ENCODE measurements at places on chromosomes 7 and 10. TPM values are rescaled to one million over a fixed set of nuclear protein-coding genes. Genes with fewer than 3 reads are reported as not detected.
A peak's percentile ranks its signal among the peaks of the same experiment; 100 is the strongest.

DNA sequence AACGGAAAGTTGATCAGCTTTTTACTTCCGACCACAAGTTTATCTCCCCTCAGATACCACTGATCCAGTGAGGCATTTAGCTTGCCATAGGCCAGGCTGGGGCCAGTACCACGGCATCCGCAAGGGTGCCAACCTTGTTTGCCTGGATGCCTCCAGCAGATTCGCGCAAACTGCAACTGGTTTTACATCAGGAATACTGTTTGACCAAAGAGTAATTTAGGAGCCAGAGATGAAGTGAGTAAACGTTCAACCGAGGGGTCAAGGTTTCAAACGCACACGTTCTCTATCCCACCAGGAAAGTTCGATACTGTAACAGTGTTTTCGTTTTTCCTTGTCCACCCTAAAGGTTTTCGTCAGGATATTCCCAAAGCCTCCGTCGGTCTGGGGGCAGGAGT, 266 bp upstream of the MDFIC start:
- peak; percentile 63 for DNase-seq

DNA sequence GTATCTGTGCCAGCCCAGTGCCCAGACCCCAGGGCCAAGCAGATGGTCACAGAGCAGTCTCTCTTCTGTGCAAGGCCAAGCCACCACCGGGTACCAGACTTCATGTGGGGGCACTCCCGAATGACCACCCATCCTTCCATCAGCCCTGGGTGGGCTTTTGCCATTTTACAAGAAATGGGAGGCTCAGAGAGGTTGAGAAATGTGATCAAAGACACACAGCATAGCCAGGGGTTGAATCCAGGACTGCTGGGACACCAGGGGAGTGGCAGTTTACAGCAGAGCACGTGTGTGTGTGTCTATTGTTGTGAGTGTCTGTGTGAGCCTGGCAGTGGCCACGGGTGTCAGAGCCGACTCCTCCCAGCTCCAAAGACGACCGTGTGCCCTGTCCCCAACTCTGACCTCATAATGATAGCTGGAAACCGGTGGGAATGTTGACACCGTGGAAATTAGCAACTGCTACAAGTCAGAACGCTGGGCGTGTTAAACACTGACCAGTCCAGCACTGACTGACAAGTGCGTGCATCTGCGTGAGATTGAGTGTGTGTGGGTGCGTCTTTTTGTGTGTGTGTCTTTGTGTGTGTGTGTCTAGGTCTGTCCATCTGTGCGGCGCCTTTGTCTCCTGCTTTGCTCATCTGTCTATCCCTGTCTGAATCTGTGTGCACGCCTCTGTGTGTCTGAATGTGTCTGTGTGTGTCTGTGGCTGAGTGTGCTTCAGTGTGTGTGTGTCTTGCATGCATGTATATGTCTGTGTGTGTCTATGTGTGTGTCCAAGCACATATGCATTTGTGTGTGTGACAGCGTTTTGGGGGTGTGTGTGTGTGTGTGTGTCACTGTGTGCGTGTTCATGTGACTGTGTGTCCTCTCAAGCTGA, 17.2 kb upstream of the SLC29A4 start:
- DNase-seq, result no peak

DNA sequence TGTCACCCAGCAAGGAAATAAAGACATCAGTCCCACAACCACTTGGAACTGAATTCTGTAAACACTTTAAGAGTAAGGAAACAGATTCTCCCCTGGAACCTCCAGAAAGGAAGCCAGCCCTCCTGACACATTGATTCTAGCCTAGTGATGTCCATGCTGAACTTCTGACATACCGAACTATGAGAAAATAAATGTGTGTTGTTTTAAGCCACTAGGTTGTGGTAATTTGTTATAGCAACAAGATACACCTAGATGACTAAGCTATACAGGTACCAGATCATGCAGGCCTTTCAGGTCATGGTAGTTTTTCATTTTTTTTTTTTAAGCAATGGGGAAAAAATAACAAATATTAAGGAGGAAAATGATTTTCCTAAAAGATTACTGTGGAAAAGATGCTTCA, 37.6 kb upstream of the LRRTM3 start:
- DNase-seq, result no peak

- no peak for DNase-seq
Measured at GRCh38 chr7:113582471-113582870, 336.3 kb downstream of the PPP1R3A start.

- peak; percentile 80 for DNase-seq
Measured at GRCh38 chr7:117993377-117994003, 120.2 kb upstream of the CTTNBP2 start.

GRCh38 chr7:46291050-46291438, 370.0 kb upstream of the IGFBP3 start:
- DNase-seq, result peak; percentile 45

GRCh38 chr10:11106621-11107374, 89.1 kb downstream of the CELF2 start:
- no peak for DNase-seq

DNA sequence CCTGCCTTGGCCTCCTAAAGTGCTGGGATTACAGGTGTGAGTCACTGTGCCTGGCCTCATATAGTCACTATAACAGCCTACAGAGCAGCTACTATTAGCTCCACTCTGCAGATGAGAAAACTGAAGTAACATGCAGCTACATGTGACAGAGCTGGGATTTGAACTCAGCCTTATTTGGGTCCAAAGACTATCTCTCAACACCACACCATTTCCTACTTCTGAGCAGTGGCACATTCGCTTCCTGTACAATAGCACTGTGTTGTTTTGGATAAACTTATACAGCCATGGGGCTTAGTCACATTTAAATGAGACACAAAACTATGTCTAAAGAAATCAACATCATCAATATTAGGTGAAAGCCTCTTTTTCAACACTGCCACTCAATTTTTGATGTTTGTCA, 69.8 kb upstream of the DNAJB12 start:
- no peak for DNase-seq

DNA sequence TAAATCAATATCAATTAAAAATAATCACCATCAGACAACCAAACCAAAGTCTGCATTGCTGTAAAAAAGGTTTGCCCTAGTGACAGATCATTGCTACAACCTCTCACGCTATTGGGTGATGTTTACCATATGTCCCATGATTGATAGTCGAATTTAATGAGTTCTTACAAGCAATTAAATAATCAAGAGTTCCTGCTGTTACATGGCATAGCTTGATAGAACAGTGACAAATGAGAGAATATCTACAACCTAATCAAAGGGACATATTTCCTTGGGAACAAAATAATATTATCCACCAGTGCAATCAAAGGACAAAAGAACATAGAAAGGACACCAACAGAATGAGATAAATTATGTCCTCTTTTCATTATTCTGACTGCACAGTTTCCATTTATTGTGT, 387.4 kb downstream of the ETV1 start:
- DNase-seq, result no peak

GRCh38 chr10:89273680-89274079, 22.1 kb upstream of the LIPA start:
- DNase-seq, result no peak

DNA sequence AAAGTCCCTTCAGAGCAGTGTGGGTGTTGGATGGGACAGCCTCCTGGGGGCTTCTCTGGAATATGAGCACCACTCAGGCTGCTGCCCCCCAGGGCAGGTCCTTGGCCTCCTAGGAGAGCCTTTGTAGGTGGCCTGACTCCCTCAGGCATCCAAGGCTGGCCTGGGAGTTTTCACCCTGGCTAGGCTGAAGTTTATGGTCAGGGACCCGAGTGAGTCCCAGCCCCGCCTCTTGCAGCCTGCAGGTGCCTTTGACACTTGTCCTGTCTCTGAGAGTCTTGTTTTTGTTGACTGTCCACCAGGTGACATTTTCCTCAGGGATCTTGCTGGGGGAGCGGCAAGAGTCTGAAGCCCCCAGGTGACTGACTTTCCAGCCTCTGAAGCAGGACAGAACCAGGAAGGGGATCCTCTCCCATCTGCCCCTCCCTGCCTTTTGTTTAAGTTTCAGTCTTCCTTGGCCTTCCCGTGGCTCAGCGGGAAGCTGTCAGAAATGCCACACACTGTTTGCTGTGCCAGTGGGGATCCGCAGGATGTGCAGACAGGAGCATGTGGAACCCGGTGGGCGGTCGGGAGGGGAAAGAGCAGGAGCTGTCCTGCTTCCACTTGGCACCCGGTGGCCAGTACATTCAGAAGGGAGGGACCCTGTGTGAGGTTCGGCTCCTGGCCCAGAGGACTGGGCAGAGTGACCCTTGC, 59.5 kb downstream of the LRRC18 start:
- DNase-seq, result no peak

GRCh38 chr10:106500925-106501525, 663.5 kb downstream of the SORCS1 start:
- no peak for DNase-seq

- no peak for DNase-seq
Measured at GRCh38 chr10:60138026-60138425, 231.7 kb upstream of the CCDC6 start.

DNA sequence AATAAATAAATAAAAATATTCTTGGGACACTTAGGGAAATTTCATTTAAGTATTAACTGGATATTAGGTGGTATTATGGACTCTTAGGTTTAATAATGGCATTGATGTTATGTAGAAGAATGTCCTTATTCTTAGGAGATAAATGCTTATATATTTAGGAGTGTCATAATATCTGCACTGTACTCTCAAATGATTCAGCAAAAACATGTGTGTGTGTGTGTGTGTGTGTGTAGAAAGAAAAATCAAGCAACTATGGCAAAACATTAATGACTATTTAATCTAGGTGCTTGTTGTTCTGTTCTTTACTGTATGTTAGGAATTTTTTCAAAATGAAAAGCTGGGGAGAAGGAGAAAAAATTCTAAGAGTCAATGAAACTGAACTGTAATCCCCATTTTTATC, 3.9 kb downstream of the ASNS start:
- DNase-seq, result no peak

DNA sequence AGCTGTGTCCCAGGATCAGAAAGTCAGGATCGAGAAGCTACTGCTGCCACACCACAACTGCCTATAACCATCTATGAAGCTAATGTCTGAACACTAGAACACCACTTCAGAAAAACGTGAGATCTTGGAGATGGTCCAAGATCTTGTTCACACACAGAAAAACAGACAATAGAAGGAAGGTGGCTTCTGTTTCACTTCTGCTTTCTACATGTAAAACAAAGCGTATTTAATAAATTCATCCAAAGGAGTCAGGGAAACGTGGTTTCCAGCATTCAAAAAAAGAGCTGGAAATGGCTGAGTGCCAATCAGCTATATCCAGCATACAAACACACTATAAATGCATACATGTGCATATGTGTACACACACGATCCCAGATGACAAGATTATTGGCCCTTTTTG, 70.2 kb upstream of the CCDC71L start:
- no peak for DNase-seq

DNA sequence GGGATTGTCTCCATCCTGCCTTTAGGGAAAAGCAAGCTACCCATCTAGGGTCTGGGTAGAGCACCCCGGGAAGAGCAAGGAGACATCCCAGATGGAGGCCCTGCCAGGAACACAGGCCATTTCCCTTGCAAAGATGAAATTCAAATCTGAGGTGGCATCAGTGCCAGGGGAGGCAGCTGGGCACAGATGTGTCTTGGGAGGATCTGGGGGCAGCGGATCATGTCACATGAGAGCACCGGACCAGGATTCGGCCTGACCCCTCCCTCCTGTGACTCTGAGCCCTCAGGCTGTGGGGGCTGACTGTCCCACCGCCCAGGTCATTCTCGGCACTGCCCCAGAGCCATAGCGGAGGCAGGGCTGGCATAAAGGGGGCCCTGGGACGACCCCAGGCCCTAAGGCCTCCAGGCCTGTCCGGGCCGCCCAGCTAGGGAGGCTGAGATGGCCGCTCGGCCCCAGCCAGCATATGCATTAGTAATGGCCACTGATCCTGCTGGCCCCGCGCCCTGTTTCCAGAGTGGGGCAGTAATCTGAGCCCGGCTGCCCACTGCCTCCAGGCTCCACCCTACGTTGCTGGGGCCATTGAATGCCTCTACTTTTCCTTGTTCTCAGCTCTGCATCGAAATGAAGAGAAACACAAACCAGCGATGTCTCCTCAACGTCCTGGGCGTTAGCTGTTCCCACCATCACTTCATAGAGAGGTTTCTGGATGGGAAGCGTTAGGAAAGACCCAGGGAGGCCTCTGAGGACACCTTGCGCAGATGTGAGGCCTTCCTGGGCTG, 148.5 kb downstream of the UBE2H start:
- no peak for DNase-seq

- DNase-seq, result no peak
Measured at GRCh38 chr10:127157089-127157488, 39.3 kb downstream of the INSYN2A start.

DNA sequence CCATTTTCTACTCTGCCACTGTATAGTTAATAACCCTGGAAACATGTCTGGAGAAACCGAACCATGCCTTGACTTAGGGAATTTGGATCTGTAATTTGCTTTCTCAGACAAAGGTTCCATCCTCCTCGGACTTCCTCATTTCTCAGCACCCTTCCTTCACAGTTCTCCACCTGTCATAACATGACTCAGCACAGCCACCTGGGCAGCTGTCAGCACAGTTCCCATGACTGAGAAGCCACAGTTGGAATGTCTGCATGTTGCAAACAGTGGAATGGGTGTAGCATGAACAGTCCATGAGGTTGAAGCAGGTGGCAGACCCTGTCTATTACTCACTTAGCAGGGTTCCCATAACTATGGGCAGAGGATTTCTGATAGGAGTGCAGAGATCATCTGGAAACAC, 634 bp upstream of the OR9A4 start:
- peak; percentile 0 for DNase-seq

DNA sequence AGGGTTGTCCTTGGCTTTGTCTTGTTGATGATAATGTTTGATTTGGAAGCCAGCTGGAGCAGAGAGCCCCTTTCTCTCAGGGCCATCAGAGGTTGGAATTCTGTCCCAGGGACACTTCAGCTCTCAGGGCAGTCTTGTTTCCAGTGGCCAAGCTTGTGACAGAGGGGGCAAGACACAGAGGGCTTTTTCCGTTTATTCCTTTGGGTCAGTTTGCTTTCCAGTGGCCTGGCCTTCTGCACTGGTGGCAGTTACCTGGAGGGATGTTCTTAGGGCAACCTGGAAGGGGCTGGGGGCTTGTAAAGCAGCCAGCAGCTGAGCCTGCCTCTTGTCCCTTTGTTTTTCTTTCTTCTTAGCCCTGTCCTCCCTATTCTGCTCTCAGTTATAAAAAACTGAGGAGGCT, 62.7 kb downstream of the MTURN start:
- no peak for DNase-seq

DNA sequence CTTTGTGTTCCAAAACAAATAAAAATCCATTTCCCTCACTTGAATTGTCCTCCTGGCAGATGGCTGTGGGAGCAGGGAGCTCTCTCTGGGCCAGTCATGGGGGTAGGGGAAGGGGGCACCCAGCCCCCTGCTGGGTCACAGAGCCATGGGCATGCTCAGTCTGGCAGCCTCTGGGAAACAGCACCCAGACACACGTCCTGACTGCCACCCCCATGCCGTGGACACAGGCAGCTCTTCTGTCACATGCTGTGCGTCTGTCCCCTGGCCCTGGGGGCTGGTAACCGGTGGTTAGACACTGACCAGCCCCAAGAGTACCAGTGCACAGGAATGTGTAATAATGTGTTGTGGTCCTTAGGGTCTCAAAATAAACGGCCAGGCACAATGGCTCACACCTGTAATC, 47.0 kb downstream of the RASGEF1A start:
- DNase-seq, result no peak

Gene EGFR
- 61.3 TPM for total RNA-seq

Gene CTTNBP2
- total RNA-seq, result 41.1 TPM

Gene NPY4R2
- not detected for total RNA-seq

Gene ANKRD22
- 3.6 TPM for total RNA-seq

Gene PNLIPRP2
- not detected for total RNA-seq

Gene MSMB
- not detected for total RNA-seq

Gene HABP2
- total RNA-seq, result 25.6 TPM

Gene CALHM1
- total RNA-seq, result not detected

All from kidney (tissue), 22 donors.